ENCODE measurements at places on chromosomes 16 and 17.

DNA sequence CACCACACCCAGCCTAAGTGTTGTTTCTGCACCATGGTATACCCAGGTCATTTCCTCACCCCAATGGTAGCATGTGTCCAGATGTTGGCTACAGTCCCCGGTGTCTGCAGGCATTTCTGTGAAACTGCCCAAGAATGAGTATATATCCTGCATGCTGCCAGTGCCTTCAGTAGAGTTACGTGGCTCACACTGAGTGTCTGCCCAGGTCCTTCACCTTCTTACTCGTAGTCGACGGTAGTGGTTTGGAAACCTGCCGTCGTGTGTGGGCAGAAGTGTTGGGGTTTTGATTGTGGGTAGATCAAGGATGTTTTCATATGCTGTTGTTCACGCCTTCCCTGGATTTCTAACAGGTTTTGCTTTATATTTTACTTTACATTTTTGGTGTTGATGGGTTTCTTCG lies 16.8 kb downstream of the TCF25 start:
- DNase-seq = no peak

DNA sequence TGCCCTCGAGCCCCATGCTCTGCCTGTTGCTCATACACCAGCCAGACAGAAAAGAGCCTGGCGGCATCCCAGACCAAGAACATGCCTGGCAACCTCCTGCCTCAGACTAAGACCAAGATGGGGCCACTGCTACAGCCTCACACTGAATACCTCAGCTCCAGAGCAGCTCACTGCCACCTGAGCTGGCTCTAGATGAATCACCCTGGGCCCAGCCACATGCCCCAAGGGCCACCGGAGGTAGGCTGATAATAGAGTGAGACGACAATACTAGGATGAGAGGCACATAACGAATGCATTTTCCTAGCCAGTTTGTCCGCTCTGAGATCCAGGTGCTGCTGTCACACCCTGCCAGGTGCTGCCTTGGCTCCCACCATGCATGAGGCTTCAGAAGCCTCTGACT lies 13.0 kb downstream of the PIP4K2B start:
- no peak for DNase-seq

- DNase-seq = no peak
Measured at GRCh38 chr16:29806641-29807425, 504 bp downstream of the MAZ start.

- no peak for DNase-seq
Measured at GRCh38 chr16:85778873-85779272, 20.5 kb downstream of the EMC8 start.

DNA sequence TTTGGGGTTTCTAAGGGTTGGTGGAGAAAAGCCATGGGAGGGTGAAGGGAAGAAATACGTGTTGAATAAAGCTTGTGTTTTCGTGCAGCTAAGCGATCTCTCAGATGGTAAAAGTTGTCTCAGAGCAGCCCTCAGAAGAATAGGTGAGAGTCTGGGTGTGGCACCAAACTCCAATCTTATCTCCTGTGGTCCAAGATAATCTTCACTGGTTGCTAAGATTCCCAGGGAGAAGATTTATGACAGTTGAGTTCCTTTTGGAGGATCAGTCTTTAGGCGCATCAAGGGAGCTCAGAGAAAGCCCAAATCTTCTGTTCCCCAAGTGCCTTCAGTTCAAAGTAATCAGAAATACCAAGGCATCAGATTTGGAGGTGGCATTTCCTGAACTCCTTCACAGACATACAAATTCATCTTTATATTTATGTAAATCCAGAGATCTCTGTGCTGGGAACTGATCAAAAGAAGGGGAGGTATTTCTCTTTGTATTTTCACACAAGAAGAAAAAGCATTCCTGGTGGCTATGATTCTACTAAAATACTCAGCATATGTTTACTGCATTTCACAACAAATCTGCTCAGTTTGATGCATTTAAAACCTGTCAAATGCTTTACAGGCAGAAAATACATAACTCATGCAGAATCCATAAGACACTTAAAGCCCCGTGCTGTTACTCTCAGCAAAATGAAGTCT lies 102.9 kb downstream of the ABCC12 start:
- no peak for DNase-seq
